Astrocyte (in vitro differentiated cells and primary cell): ENCODE measurements at places on chromosomes 4 and X.
A peak's percentile ranks its signal among the peaks of the same experiment; 100 is the strongest.

DNA sequence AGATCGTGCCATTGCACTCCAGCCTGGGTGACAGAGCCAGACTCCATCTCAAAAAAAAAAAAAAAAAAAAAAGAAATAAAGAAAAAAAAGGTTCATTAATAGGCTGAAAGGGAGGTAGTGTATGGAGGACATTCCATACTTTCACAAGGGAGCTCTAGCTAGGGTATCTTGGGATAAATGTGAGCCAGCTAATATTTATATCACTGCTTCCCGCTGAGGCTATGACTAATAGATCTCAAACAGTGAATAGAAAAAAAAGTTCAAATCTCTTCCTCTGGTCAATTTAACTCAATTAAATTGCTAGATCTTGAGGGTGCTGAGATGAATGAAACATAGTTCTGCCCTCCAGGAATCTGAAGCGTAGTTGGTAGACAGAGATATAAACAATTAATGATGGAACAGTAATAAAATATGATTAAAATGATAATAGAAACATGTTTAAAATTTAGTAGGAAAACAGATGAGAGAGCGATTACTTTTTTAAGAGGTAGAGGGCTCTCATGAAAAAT lies 55.7 kb upstream of the SHISA3 start:
- DNase-seq: peak; percentile 11

DNA sequence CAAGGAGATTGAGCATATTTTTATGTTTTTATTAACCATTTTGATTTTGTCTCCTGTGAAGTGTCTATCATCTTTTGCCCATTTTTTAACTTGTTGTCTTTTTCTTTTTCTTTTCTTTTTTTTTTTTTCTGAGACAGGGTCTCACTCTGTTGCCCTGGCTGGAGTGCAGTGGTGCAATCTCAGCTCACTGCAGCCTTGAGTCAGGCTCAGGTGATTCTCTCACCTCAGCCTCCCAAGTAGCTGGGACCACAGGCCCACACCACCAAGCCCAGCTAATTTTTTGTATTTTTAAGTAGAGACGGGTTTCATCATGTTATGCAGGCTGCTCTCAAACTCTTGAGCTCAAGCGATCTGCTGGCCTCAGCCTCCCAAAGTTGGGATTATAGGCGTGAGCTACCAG lies 4.6 kb upstream of the ADD1 start:
- no peak for DNase-seq

- DNase-seq: no peak
These were observed 111.7 kb downstream of the CDKL5 start for GRCh38 chrX:18537068-18537467.

DNA sequence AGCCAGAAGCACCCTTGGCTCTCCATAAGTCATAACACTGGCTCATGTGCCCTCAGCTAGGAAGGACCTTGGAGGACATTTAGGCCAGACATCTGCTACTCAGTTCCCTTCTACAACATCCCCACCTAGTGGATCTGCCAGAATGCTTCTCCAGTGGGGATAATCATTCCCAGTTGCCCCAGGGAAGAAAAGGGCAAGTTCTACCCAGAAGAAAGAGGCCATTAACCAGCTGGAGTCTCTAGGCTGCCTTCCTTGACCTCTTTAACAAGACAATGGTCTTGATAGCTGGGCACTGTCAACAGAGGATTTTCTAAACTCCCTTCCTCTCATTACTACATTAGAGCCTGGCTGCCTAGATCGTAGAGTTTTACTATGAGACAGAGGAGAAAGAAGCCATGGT lies 42.0 kb downstream of the LGI2 start:
- DNase-seq: no peak

GRCh38 chr4:40576651-40577480 lies 52.8 kb downstream of the RBM47 start:
- peak; percentile 95 for DNase-seq

DNA sequence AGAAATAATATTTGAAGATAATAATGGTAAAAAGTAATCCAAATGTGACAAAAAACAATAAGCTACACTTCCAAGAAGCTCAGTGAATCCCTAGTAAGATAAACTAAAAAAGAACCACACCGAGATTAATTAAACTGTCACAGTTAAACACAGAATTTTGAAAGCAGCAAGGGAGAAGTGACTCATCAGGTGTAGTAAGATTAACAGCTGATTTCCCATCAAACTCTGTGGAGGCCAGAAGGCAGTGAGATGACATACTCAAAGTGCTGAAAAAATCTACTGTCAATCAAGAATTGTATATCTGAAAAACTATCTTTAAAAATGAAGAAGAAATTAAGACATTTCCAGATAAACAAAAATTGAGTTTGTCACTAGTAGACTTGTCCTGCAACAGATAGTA lies 35.3 kb downstream of the STK32B start:
- no peak for DNase-seq

GRCh38 chrX:78540171-78540570 lies 119.0 kb downstream of the RTL3 start:
- no peak for DNase-seq
